Activated T-cell treated with anti-CD3 and anti-CD28 coated beads, Interleukin-2, amount 50 U/mL, for 72 hours (primary cell): ENCODE measurements at places on chromosomes 2 and 18. TPM values are rescaled to one million over a fixed set of nuclear protein-coding genes. Genes with fewer than 3 reads are reported as not detected.

DNA sequence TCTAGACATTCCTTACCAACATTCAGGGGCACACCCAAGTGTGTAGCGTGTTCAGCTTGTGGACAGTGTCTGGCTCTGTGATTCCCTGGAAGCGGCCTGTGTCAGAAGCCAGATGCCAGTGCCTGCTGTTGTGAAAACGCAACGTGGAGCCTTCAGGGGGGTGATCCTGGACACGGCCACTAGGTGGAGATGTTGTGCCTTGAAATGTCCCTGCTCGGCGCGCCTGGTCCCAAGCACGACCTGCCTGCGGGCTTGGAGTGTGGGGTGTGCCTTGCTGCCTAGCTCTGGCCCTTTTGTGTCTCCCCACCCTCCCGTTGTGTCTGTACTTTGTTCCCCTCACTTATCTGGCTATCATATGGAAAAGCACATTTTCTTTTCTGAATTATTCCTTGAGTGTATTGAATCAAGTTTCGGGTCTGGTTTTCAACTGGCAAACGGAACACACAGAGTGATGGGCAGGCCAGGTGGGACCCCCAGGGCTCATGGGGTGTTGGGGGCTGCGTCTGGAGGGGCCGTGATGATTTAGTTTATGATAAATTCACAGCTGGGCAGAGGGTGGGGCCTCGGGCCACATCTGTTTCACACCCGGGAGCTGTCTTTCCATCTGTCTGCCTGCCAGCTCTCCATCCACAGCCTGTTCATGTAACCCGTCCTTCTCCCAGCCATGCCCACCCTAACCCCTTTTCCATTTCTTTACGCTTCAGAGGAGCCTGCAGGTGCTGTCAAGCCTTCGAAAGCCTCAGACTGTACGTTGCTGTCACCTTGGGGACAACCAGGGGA lies 95.5 kb downstream of the DYSF start:
- DNase-seq, result peak; percentile 62

- no peak for DNase-seq
These were observed 242.0 kb downstream of the CALCRL start for GRCh38 chr2:187206071-187206470.

DNA sequence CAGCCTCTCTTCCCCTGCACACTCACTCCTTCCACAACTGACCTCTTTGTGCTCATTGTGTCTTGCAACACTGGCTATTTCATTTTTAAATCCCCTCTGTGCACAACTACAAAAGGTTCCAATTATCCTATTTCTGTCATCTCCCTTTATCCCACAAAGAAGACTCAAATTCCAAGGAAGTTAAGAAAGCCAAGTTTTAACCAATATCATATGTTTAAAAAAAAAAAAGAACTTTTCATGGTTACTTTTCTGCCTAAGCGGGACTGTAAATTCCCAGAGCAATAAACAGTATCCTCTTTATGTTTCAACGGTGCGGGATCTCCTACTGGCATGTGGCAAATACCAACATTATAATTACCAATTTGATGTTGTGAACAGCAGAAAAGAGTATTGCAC lies 83.8 kb downstream of the DOCK10 start:
- DNase-seq, result no peak

GRCh38 chr2:50651676-50652075 lies 380.3 kb downstream of the NRXN1 start:
- no peak for DNase-seq

DNA sequence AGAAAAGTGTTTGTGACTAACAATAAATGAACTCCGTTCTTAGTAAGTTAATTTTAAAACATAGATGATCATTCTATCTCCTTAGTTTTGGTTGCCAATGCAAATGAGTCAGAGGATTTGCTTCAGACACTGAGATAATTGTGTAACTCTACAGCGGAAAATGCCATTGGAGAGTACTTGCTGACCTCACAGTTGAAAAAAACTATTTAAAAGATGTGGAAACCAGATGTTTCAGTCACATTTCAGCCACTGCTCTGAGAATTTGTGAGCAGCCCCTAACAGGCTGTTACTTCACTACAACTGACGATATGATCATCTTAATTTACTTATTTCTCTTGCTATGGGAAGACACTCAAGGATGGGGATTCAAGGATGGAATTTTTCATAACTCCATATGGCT lies at the start of gene TNFAIP6:
Gene TNFAIP6, plus strand, starts transcription at position 234 of the 400 bp plus-strand sequence. Its CDS starts 75 bp downstream, at position 309.
- DNase-seq, result no peak

DNA sequence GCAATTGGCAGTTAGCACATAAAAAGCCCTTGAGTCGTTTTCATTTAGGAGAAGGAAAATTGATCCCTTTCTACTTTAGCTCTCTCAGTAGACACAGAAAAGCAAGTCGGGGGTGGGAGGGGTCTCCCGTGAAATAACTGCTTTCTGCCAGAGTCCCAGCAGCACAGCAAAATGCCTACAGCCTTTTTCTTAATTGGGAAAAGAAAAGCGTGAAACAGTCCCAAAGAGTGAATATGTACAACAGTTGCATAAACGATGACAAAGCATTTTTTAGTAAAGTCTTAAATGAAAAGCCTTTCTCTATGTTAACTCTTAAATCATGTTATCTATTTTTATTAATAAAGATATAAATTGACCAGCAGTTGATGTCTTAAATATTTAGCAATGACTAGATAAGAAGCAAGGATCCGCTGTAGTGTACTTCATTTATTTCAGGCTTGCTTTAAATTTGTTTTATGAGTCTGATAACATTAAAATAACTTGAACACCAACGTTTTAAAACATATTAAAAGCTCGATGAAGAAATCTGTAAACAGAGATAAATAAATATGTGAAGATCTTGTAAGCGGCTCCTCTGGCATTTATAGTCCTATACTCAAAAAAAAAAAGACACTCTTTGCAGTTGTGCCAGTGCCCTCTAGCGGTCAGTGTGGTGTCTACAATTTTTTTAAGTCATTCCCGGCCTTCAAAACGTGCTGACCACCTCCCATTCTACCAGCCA lies 42.3 kb upstream of the ATIC start:
- peak; percentile 57 for DNase-seq

DNA sequence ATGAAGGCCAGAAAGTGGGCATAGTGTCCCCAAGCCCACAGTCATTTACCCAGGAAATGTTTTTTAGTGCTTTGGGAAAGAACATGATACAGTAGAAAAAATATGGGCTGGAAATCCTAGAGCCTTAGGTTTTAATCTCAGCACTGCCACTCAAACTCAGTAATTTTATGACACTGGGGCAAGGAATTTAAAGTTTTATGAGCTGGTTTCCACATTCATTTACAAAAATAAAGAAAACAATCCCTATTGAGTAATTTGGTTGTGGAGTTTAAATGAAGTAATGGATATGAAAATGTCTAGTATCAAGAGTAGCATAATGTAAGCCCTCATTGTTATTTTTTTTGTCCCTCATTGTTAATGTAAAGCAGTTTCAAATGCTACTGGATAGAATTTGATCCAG lies 51.5 kb upstream of the FRZB start:
- no peak for DNase-seq

DNA sequence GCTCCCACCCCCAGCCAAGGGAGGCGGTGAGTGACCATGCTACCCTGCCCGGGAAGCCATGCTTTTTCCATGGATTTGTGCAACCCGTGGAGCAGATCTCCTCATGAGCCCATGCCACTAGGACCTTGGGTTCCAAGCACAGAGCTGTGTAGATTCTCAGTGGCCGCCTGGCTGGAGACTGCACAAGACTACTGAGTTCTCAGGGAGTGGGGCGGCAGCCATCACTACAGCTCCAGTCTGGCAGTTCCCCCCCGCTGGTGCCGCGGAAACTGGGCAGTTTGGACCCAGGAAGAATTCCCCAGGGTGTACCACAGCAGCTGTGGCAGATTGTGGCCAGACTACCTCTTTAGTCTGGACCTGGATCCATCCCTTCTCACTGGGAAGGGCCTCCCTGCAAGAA lies 470.6 kb downstream of the LRP1B start:
- no peak for DNase-seq

GRCh38 chr18:64993695-64994094 lies 757.1 kb upstream of the CDH7 start:
- DNase-seq, result no peak

- DNase-seq, result peak; percentile 28
These were observed 3.4 kb upstream of the SP140L start for GRCh38 chr2:230323385-230324106.

The PCARE gene
- not detected for total RNA-seq

- DNase-seq, result no peak
These were observed 25.5 kb upstream of the RALBP1 start for GRCh38 chr18:9449600-9450414.

GRCh38 chr2:240871071-240871958 lies 2.7 kb downstream of the AGXT start:
- no peak for DNase-seq

DNA sequence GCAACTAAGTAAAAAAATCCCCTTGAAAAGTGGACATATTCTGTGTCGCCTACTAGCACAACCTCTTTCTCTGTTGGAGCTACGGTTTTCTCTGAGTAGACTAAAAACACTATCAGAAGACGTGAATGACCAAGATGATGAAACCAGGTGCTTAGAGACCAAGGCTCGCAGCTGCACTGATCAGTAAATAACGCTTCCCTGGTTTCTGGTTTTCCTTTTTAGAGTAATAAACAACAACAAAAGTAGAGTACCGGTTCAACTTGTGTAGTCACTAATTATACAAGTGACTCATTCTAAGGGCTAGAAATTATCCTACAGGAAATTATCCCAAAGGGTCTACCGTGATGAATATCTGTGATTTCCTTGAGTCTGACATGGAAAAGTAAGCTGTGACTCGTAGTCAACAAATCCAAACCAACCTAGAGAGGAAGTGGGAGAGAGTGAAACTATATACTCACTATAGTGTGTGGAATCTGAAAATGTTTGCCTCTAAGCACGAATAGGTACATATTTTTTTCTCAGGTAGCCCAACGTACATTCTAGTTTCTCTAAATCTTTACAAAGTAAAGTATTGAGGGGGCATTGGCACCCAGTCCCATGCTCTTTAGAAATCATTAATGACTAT lies 17.8 kb downstream of the RASGRP3 start:
- DNase-seq, result no peak

GRCh38 chr2:204022550-204022949 lies 86.0 kb downstream of the ICOS start:
- peak; percentile 51 for DNase-seq

- DNase-seq, result no peak
These were observed 153.7 kb upstream of the SMAD2 start for GRCh38 chr18:48084041-48084757.

The EGR4 gene
- 2.1 TPM for total RNA-seq

DNA sequence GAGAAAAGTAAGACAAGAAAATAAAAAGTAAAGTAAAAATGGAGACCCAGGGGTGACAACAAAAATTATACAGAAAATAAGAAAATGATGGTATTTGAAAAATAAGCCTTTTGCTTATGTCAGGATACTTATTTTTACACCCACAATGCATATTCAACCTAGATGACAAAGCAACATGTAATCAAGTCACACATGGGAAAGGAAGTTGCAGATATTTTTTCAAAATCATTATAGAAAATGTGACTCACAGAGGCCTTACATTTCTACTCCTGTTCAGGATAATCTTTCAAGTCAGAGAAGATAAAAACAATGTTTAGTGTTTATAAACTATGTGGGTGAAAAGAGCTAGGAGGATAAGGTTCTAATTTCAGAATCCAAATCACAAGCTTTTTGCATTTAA lies 275.3 kb upstream of the UBE2E3 start:
- DNase-seq, result no peak

GRCh38 chr18:43830947-43831346 lies 553.7 kb upstream of the SYT4 start:
- no peak for DNase-seq

DNA sequence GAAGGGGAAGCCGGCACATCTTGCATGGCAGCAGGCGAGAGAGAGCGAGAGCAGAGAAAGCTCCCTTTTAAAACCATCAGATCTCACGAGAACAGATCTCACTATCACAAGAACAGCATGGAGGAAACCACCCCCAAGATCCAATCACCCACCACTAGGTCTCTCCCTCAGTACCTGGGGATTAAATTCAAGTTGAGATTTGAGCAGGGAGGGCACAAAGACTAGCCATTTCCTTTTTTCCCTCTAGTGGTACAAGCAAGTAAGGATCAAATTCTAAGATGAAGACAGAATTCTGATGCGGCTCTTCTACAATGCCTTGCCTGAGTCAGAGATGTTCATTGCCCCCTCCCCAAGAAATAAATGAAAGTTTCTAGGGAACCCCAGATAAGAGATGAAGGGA lies 45.6 kb upstream of the ANKRD44 start:
- no peak for DNase-seq

DNA sequence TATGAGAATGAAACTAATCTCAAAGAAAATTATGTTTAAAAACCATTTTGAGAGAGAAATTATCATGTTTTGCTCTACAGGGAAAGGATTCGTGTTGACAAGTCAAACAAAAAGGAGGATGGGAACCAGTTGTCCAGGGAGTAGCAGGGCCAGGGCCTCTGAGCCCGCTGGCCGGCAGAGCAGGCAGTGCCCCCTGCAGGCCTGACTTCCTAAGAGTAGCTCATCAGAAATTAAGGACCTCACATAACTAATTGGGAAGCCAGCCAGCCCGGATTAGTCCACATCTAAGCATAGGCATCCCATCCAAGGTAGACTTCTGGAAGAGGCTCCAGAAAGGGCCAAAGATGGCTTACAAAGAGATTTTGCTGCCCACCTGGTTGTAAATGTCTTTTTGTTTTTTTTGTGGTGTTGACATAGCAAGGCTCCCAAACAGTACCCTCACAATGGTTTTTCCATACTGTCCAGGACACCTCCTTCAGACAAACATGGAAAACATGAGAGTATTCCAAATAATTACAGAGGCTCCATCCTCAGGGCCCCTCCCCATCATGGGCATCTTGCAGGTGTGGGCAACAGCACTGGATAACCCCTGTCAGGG lies 241.2 kb upstream of the TANK start:
- peak; percentile 41 for DNase-seq

- no peak for DNase-seq
These were observed 210.8 kb upstream of the SMIM21 start for GRCh38 chr18:75638223-75638775.

The MBP gene
- 107 TPM for total RNA-seq

GRCh38 chr2:120005834-120006521 lies 6.9 kb upstream of the EPB41L5 start:
- no peak for DNase-seq

DNA sequence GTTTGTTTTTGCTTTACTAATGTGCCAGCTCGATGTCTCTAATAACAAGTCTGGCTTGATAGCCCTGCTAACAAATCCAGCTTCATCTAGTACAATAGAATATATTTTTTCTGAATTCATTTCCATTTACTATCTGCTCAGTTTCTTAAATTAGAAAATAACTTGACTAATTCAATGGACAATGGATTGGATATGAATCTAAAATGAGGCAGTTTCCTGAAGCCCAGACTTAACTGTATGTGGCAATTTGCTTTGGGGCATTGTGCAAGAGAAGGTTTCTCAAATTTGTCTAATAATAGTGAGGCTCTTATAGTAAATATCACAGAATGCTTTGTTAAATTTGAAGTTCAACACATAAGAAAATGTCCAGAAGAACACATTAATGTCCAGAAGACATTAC lies 25.8 kb downstream of the CALCRL start:
- no peak for DNase-seq

GRCh38 chr2:71126957-71127356 lies 3.1 kb downstream of the MCEE start:
- DNase-seq, result no peak

- DNase-seq, result no peak
These were observed 105.8 kb upstream of the TTN start for GRCh38 chr2:178913049-178913441.

The C1QL2 gene
- total RNA-seq, result not detected

GRCh38 chr18:26434887-26435286 lies 113.5 kb downstream of the KCTD1 start:
- DNase-seq, result no peak
